CD4-positive, alpha-beta T cell treated with Interleukin-15 for 4 hours (primary cell): ENCODE measurements at places on chromosomes 2 and 18.

DNA sequence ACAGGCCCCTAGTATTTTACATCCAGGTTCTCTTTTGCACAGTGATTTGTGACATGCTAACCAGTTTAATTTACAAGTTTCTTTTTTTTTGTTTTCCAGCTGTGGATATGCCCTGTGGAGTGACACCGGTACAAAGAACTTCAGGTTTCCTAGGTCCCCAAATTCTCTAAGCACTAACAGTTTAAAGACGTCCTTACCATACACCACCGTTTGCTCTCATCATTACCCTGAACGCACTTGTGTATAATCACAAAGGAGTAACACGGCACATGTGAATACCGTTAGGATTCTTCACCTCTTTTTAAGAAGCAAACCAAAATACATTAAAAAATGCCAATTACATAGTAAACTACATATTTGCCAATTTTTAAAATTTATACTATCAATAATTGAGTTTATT is 853 bp downstream of the LANCL1 start:
- no peak for DNase-seq

DNA sequence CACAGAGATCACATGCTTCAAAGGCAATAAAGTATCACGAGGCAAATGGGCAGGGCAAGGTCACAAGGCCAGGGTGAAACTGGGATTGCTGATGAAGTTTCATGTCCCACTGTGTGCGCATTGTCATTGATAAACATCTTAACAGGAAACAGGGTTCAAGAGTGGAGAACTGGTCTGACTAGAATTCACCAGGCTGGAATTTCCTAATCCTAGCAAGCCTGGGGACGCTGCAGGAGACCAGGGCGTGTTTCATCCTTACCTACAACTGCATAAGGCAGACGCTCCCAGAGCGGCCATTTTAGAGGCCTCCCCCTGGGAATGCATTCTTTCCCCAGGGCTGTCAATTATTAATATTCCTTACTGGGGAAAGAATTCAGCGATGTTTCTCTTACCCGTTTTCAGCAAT is 33.2 kb downstream of the PTPN4 start:
- no peak for DNase-seq

DNA sequence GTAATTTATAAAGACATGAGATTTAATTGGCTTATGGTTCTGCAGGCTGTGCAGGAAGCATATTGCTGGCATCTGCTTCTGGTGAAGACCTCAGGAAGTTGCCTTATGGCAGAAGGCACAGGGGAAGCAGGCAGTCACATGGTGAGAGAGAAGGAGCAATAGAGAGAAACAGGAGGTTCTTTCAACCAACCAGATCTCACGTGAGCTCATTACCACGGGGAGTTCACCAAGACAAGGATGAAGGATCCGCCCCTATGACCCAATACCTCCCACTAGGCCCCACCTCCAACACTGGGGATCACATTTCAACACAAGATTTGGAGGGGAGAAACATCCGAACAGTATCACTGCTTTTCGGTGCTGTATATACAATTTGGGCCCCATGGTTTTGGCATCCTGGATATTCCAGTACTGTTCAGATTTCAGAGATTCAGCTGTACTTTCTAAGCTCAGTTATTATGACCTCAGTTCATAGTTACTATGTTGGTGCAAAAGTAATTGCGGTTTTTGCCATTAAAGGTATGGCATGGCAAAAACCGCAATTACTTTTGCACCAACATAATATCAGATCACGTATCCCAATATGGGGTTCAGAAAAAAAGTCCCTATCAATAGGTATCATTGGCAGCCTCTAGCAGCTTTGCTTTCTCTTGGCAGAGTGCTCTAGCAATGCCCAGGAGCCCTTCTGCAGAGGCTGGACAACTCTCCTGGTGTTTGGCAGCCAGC is 189.6 kb upstream of the SIX3 start:
- no peak for DNase-seq

- no peak for DNase-seq
Measured at GRCh38 chr18:14970027-14970426, 222.1 kb downstream of the ANKRD30B start.

DNA sequence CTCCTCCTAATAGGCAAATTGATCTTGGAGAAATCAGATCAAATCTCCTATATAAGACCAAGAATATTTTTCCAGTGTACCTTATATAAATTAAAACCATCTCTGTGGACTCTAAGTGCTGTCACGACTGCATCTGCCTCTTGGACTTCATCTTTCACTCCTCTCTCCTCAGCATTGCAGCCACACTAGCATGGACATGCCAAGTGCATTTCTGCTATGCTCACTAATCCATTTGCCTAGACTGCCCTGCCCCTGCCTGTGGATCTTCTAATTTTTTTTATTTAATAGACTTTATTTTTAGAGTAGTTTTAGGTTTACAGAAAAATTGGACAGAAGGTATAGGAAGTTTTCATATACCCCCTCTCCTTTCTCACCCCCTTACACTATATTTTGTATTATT is 146.7 kb upstream of the VWC2L start:
- no peak for DNase-seq

- DNase-seq: peak; percentile 45
Measured at GRCh38 chr2:43220229-43220751, 6.1 kb downstream of the ZFP36L2 start.

DNA sequence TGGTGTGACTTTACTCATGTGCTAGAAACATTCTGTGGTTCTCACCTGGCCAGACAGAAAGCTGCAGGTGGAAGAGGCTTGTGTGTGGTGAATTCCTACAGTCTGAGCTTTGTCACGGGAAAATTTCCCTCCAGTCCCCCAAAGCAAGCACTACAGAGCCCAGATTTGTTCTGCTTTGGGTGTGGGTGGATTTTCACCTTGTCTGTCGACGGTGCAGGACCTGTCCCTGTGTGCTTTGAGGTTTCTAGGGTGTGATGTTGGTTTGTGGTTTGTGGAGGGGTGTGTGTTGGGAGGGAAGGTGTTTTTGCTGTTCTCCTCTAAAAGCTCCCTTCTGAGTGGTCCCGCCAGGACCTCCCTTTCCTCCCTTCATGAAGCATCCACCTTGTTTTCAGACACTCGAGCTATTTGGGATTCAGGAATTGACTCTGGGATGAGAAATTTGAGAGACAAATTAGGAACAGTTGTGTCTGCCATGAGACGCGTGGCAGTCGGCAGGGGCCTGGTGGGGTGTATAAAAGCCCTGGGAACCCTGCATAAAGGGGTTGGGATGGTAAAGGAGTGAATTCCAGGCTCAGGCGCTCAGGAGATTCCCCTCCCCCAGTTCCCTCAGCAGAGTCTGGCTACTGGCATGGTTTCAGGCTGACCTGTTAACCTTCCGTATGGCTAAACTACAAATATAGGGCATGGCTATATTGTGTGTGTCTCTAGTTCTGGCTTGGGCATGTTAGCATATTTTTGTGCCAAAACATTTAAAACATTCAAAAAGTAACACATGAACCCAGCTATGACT is 65.5 kb downstream of the DGKD start:
- peak; percentile 67 for DNase-seq

- no peak for DNase-seq
Measured at GRCh38 chr2:21822505-21822904, 698.7 kb downstream of the TDRD15 start.

GRCh38 chr2:242058116-242058680 is 188.7 kb downstream of the RTP5 start:
- DNase-seq: no peak

DNA sequence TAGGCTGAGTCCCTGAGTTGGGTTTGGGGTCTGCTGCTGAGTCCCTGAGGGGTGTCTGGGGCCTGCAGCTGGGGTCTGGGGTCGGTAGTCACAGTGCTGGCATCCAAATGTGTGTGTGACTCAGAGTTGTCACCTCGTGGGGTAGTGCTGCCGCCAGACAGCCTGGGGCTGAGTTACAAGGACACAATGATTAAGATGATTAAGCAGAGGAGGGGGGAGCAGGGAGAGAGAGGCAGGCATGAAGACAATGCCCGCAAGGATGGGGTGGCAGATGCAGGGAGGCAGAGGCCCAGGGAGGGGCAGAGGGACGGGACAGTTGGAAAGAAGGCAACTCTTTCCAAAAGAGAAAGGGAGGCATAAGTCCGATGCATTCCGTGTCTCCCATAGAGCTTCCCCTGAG is 120.2 kb downstream of the CELF4 start:
- no peak for DNase-seq

DNA sequence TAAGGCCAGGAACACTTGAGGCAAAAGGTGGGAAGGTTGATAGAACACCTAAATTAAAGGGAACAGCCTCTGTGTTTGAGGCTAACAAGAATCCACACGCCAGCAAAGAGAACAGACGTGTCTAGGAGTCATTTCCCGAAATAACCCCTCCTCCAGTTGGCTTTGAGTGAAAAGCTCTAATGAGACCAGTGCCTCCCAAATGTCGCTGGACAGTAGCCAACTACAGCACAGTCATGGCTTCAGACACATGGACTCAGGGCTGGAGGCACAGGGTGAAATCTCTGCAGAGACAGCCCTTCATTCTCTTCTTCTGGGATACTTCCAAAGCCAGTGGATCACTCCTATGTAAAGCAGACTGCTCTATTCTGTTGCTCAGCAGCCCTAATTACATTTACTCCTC is 49.6 kb downstream of the SOWAHC start:
- DNase-seq: no peak

DNA sequence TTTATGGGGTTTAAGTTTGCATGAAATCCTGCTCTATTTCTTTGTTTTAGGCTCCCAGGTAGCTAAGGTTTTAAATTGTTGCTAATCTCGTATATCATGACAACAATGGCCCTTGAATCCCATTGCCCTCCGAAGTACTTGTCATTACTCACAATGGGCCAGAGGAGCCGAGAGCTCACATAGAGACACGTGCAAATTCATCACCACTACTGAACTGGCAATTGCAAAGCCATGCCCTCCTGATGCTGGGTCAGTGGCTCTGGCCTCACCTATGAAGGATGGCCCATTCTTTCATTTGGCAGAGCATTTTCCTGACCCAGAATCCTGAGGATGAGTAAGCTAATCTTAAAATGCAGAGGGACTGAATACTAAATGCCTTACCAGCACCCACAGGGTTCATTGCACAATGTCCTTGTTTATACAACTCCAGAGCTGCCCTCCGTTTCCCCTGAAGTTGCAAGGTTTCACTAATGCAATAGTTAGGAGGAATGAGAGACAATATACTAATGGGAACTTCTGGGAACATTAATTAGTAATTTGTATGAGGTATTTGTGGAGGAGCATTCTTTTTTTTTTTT is 71.6 kb upstream of the GAREM1 start:
- DNase-seq: no peak

- no peak for DNase-seq
Measured at GRCh38 chr2:218009231-218009630, 6.4 kb upstream of the TNS1 start.

DNA sequence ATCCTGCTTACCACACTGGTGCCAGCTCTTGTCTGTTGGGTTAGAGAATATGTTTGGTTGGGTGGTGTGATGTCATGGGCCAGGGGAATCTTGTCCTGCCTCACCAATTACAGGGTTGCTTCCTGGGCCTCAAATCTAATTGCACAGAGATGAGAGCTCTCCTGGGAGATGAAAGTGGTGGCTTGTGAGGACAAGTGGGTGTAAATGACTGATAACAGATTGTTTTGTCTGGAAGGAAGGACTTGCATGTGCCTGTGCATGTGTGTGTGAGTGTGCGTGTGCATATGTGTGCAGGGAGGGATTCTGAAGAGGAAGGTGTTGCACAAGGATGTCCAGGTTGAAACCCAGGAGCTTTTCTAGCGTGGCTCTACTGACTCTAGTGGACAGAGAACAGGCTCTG is 271.9 kb downstream of the LOXHD1 start:
- DNase-seq: no peak

DNA sequence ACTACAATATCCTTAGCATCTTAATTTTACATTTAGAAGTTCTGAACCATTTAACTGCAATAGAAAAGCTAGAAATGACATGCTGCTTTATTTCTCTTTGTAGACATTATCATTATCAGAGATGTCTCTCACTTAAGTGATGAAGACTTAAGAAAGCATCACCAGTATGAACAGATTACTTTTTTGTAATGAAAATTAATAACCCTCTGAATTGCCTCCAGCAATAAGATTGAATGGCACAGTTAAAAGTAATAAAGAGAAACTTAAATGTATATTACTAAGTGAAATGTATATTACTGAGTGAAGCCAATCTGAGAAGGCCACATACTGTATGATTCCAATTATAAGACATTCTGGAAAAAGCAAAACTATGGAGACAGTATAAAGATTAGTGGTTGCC is 89.4 kb downstream of the PID1 start:
- no peak for DNase-seq

DNA sequence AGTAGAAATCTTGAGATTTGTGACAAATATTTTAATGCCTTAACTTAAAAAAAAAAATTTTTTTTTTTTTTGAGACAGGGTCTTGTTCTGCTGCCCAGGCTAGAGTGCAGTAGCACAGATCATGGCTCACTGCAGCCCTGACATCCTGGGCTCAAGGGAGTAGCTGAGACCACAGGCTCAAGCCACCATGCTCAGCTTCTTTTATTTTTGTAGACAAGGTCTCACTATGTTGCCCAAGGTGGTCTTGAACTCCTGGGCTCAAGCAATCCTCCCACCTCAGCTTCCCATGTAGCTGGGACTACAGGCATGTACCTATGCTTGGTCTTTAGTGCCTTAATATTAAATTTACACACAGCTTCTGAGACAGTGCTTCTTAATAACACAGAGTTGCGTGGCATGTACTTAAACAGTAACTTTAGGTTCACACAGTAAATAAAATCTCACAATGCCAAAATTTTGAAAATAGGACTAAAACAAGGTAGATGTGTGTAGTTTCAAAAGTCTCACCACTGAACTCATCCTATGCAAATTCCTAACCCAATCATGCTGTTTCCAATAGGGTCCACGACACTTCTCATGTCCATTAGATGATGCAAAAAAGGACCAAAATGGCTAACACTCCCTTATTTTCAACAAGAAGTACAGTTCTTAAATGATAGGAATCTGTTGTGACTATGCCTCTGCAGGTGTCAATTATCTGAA is 4.1 kb downstream of the HSPD1 start:
- DNase-seq: no peak

GRCh38 chr2:72028996-72029395 is 118.7 kb downstream of the CYP26B1 start:
- DNase-seq: no peak

DNA sequence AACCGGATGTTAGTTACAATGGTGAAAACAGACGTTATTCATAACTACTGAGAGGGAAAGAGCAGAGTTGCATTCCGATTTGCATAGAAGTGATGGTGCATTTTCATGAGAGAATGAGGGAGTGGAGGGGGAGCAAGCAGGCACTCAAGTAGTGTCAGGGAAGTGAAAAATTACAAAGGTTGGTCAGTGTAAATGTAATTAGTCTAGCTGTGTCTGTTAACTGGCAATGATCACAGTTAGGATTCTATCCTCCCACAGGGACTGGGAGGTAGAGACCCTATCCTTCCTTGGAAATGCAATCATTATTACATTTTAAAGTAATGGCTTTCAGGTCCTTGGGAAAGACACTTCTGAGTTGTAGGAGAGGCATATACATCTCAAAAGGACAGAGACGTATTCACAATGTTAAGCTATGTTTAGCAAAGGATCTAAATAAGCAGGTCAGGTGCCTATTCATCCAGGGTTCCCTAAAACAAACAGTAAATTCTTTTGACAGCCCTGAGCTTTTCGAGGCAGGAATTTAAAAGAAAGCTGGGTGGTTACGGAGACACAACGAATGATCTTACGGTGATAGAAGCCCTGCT is 1671.8 kb upstream of the DDX18 start:
- DNase-seq: no peak
